Spinal cord (tissue), 10 donors: ENCODE measurements at places on chromosomes 1 and 21. TPM values are rescaled to one million over a fixed set of nuclear protein-coding genes. Genes with fewer than 3 reads are reported as not detected.

DNA sequence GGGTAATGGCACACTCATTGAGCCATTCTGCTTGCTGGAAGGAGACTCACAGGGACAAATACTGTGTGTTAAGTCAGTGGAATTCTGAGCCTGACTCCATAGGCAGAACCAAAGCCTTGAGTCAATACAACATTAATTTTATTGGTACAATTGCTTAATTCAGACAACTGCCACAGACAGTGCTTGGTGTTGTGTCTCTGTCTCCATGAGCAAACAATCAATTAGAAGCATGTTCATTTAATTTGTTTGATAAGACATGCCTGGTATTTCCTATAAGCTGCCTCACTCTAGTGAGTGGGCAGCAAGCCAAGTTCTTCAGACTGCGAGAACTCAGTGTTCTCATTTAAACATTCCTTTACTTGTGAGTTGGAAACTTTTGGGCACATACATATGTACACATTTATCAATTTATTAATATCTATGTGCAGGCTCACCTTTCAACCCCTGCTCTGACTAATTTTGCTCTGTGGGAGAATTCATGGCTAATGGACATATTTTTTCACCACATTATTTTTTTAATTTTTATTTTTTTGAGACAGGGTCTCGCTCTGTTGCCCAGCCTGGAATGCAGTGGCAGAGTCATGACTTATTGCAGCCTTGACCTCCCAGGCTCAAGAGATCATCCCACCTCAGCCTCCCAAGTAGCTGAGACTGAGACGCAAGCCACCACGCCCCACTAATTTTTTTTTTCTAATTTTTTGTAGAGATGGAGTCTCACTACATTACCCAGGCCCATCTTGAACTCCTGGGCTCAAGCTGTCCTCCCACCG is 4.5 kb upstream of the SRSF10 start:
- peak; percentile 32 for DNase-seq

GRCh38 chr1:1063945-1064831 is 9.9 kb downstream of the RNF223 start:
- no peak for DNase-seq

DNA sequence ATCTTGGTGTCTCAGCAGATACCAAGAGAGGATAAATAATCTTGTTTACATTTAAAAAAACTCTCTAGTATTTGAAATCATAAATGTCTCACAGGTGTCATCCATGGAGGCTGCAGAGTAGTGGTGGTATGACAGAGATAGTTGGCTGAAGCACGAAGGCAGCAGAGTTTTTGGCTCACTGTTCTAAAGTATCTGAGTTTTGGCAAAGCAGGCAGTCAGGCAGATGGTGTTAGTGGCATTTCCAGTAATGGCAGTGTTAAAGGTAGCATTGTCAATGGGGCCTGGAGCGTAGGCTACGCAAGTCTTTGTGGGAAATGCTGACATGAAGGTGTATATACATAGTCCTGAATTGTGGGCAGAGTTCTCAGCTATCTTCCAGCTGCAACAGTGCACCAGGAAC is 68.5 kb upstream of the HSD17B7 start:
- DNase-seq: no peak

DNA sequence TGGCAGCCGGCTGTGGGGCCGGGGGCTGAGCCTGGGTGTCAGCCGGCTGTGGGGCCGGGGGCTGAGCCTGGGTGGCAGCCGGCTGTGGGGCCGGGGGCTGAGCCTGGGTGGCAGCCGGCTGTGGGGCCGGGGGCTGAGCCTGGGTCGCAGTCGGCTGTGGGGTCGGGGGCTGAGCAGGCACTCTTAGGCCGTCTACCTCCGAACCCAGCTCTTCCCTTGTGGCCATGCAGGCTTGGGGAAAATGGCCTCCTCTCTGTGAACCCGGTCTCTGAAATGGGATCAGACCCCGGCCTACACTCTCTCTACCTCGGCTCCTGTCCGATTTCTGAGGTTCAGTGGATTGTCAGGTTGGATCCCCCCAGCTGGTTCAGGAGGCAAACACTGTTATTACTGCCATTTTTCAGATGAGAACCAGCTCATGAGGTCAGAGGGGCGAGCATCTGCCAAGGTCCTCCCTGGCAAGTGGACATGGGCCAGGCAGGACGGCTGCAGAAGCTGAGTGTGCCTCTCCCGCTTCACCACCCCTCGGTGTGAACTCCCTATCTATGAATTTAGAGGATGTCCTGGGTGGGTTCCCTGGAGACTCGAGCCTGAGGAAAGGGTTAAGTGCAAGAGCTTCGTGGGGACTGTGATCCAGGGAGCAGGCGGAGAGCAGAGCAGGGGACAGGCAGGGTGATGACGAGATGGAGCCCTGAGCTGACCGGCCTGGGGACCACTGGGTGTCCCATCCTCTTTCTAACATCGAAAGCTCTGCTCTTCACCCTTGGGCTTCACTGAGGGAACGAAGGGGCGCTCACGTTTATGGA is 10.9 kb upstream of the COL18A1 start:
- no peak for DNase-seq

DNA sequence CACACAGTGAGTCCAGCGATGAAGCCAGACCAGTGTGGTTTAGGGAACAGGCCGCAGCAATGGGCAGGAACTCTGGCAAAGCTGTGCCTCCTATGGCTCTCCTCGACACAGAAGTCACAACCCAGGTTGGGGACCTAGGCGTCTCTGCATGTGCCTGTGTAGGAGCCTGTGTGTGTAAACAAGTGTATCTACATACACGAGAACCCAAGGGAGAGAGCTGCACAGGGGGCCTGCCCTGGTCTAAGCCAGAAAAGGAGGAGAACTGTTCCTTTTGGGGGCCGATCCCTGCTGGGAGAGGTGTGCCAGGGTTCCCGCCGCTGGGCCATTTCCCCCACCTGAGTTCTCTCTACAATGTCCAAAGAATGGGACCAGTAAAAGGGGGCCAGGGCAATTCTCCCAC is 56.0 kb downstream of the CD247 start:
- DNase-seq: no peak

DNA sequence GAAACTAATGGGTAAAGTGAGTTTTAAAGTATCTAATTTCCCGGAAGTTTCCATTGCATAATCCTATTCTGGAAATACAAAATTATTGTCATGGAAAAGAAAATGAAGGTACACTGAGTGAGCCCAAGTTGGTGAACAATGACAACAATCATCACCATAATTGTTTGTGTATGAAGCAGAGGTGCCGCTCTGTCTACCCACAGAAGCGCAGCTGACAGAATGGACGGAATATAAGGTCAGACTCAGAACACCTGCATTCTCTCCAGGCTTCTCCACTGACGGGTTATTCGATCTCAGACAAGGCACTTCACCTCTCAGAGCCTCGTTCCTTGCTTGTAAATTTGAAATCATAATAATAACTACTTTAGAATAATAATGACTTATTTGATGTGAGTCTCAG is 99.1 kb upstream of the NGF start:
- no peak for DNase-seq

DNA sequence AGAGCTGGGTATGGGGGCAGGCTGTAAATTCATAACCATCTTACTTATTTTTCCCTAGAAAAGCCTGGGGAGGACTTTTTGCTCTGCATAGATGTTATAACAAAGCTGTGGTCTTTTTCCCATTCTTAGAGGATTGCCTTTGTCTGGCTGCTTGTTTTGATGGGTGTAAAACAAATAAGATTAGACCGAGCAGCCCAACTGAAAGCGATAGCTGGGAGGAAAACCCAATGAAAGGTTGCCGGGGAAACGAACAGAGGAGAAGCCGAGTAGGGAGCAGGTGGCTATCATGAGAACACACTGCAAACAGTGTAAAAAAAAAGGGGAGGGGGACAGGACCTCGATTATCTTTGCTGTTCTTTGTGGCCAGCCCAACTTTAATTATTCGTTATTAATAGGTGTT is 1.9 kb downstream of the ELAVL4 start:
- DNase-seq: no peak

DNA sequence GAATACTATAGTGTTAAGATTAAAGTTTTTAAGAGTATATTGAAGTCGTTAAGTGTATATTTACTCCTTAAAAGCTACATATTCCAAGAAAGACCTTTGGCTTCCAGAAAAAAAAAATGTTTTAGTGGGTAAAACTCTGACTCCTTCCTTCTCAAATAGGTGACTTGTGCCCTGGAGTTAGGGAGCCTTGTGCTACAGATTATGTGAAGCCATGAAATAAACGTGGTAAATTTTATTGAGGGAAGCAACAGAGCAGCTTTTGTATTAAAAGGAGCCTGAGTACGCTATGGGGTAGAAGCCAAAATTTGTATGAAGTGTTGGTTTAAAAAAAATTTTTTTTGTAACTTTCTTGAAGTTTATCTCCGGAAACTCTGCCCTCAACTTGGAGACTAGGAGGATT is 994 bp downstream of the RO60 start:
- no peak for DNase-seq

The C1orf94 gene
- 0.40 TPM for total RNA-seq
